ENCODE measurements at places on chromosomes 11 and 22.
A peak's percentile ranks its signal among the peaks of the same experiment; 100 is the strongest.

DNA sequence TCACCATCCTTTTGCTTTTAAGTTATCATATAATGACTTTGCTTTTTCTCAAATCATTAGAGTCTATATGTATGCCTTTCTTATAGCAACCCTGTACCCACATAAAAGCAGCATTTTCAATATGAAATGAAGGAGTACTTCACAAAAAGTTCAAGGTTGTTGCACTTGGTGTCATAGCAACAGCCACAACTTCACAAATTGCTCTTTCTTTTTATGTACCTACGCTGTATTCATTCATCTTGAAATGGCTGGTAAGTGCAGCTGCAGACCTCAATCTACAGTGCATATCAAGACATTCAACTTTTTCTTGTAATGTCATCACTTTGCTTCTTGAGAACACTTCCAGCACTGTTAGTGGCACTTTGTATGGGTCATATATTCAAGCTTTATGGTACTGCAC is 18.6 kb downstream of the CWC15 start:
- no peak for DNase-seq

DNA sequence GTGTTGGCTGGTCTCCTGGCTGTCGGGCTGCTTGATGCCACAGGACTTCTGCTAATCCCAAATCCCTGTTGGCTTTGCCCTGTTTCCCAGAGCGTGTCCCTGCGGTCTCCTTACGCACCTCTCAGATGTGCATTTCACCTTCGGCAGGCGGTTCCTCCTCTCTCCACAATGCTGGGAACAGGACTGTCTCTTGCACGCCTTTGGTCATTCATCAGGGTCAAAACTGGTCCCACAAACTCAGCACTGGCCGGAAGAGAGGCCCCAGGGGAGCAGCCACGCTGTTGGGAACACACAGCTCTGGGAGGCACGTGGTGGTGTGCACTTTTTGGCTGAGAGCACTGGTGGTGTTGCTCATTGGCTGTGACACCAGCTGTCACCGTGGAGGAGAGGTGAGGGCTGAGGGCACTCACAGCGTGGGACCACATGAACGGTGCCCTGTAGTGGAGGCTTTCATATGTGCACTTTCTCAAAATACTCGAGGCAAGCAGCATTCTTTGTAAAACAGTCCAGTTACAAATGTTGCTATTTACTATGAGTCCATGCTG is 15.3 kb upstream of the TRMU start:
- no peak for DNase-seq

DNA sequence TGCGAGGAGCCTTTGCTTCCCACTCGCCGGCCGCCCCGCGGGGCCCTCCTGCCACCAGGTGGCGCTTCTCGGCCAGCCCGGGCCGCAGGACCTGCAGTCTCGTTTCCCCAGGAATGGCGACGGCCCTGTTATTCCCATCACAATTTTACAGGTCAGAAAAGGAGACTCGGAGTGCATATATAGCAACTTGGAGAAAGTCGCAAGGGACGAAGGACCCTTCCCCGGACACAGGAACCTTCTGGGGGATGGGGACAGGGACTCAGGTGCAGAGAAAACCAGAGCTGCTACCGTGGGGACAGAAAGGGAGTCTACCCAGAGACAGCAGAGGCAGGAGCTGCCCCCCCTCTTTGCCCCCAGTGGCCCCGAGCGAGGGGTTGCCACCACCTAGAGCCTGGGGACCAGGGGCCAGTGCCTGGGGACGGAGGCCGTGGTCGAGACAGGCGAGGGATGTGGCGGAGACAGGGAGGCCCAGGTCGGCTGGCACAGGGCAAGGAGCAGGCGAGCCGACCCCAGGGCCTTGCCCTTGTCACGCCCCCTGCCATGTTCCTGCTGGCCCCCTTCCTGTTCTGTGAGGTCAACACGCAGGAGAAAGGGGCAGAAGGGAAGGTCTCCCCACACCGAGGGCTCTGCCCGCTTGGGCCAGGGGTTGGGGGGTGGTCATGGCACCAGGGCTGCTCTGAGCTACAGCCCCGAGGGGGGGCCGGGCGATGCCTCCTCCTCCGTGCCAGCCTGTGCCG is 3.5 kb upstream of the KRTAP5-6 start:
- peak; percentile 67 for DNase-seq

DNA sequence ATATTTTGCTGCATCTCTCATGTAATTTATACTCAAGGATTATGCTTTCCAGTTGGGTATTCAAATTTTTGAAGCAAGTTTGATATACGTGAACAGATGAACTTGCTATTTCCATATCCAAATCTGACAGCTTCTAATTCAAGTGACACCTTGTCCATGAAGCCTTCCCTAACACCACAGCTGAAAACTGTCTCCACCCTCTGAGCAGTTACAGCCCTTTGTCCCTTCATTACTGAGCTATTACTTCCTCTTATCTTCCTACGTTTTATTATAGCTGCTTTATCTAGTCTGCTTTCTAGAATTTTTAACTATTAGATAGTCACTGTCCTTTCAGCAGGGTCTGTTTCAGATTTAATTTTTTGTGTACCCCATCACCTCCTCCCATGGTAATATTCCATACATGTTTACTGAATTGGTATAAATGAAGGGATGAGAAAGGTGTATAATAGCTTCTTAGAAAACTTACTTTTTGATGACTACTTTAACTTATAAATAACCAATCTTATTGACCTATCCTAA is 13.3 kb upstream of the PRSS23 start:
- no peak for DNase-seq

- DNase-seq, result no peak
Measured at GRCh38 chr11:112999520-112999919, 38.3 kb downstream of the NCAM1 start.
